ENCODE measurements at places on chromosomes 3 and 15. TPM values are rescaled to one million over a fixed set of nuclear protein-coding genes. Genes with fewer than 3 reads are reported as not detected.

Gene RBM15B
- 19.2 TPM for total RNA-seq

- no peak for DNase-seq
Measured at GRCh38 chr15:72964542-72964941, 87.7 kb upstream of the NEO1 start.

- DNase-seq, result peak; percentile 26
Measured at GRCh38 chr15:77024273-77025082, 29.6 kb downstream of the PSTPIP1 start.

DNA sequence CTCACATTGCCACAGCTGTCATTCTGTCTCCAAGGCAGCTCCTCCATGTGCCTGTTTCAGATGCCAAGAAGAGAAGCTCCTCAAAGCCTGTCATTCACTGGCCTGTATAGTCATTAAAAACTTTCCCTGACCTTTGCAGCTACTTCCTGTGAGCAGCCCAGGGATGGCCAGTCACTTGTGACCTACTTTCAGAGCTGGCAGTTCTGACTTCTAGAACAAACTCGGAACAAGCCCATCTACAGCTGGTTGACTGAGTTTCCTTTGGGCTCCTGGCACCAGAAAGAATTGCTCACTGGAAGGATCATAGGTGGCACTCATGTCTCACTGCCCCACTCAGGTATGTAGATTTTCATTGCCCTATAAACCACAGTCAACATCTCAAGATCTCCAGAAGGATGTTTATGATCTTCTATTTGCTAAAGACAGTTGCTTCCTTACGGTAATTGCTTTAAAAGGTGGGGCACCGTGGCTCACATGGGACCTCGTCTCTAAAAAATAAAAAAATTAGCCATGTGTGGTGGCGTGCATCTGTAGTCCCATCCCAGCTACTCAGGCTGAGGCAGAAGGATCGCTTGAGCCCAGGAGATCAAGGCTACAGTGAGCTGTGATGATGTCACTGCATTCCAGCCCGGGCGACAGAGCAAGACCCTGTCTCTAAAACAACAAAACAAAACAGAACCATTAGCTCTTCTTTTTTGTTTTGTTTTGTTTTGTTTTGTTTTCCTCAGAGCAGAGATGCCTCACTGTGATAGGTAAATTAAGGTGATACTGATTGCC lies 11.2 kb upstream of the ATP13A3 start:
- DNase-seq, result no peak

GRCh38 chr3:159672728-159673688 lies 315.6 kb upstream of the IL12A start:
- no peak for DNase-seq

GRCh38 chr15:65083262-65083701 lies 6.7 kb downstream of the KBTBD13 start:
- DNase-seq, result no peak

Gene ACKR4
- not detected for total RNA-seq

DNA sequence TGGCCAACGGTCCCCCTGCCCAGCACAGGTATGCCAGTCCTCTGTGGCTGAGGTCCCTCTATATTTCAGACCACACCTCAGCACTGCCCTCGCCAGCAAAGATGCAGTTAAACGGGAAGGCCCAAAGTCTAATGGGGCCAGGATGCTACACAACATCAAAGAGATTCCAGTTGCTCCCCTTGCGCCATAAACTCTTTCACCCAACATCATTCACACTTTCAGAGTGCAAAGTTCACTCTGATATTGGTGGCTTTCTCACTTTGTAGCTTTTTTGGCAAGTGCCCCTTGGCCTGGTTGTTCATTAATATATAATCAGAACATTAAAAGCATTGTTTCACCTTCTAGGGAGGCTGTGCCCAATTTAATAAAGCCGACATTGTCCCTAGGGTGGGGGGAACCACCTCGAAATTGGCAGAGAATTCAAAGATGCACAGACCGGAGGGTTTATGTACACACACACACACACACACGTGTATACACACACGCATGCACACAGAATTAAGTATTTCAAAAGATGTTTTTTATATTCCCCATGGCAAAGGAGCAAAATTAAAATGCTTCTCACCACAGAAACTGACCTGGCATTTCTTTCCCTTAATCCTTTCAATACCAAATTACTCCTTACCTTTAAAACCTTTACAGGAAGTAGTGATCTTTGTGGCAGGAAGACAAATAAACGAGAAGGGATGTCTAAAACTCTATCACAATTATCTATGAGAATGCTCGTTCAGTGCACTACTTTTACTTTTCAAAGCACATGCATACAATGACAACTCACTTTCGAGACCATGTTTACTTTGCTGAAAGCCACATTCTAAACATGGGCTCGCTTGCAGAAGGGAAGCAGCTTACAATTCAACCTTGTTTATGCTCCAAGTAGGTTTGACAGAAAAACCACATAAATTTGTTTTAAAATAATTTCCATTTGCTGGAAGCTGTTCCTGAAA lies 19.5 kb downstream of the LRIG1 start:
- DNase-seq, result no peak

DNA sequence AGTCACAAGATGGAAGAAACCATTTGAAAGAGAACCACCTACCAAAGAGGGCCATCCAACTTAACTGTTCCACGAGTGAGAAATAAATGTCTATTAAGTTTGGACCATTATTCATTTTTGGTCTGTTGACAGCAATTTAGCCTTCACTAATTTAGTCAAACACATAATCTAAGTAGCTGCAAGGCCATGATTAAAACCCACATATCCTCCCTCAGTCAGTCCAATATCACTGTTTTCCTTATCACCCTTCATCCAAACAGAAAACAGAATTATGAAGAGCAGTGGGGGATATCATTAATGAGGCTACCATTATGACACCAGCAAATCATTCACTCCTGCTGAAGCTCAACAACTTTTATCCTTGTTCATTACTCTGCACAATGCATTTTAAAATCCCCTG lies 52.0 kb downstream of the PIK3CB start:
- DNase-seq, result no peak

GRCh38 chr15:34651997-34652725 lies 68.7 kb upstream of the GOLGA8B start:
- DNase-seq, result no peak

Data from NCI-H460 (cell line).